Keratinocyte (primary cell): ENCODE measurements at places on chromosomes 6 and 20.

GRCh38 chr20:38083338-38084048, 49.9 kb downstream of the RPRD1B start:
- no peak for DNase-seq

GRCh38 chr6:48429021-48429420, 318.0 kb upstream of the PTCHD4 start:
- no peak for DNase-seq

GRCh38 chr6:21109391-21110178, 484.0 kb upstream of the SOX4 start:
- DNase-seq, result peak; percentile 7

- no peak for DNase-seq
These were observed 20.9 kb upstream of the PTPRK start for GRCh38 chr6:128541261-128541660.

GRCh38 chr20:62374331-62375152, 7.4 kb upstream of the LAMA5 start:
- DNase-seq, result no peak

DNA sequence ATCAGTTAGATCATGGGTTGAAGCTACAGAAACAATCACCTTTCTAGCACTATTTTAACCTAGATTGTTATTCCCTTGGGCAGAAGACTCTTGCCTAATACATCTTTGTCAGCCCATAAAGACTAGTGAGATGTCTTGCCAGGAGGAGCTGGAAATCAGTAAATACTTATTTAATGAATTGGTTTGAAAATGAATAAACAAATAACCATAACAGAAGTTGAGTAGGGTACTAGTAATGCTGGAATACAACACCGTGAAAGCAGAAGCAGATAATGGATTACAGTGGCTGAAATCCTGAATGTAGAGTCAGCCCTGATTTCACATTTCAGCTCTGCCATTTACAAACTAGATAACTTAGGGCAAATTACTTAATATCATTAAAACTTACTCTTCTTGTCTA, 236.1 kb downstream of the PACRG start:
- DNase-seq, result no peak

DNA sequence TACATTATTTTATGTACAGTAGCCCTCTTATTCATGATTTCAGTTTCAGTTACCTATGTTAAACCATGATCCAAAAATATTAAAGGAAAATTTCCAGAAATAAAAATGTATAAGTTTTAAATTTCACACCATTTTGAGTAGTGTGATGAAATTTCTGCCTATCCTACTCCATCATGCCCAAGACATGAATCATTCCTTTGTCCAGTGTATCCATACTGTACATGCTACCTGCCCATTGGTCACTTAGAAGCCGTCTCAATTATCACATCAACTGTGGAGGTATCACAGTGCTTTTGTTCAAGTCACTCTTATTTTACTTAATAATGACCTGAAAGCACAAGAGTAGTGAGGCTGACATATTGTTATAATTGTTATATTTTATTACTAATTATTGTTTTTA, 32.3 kb upstream of the PLCB4 start:
- no peak for DNase-seq

DNA sequence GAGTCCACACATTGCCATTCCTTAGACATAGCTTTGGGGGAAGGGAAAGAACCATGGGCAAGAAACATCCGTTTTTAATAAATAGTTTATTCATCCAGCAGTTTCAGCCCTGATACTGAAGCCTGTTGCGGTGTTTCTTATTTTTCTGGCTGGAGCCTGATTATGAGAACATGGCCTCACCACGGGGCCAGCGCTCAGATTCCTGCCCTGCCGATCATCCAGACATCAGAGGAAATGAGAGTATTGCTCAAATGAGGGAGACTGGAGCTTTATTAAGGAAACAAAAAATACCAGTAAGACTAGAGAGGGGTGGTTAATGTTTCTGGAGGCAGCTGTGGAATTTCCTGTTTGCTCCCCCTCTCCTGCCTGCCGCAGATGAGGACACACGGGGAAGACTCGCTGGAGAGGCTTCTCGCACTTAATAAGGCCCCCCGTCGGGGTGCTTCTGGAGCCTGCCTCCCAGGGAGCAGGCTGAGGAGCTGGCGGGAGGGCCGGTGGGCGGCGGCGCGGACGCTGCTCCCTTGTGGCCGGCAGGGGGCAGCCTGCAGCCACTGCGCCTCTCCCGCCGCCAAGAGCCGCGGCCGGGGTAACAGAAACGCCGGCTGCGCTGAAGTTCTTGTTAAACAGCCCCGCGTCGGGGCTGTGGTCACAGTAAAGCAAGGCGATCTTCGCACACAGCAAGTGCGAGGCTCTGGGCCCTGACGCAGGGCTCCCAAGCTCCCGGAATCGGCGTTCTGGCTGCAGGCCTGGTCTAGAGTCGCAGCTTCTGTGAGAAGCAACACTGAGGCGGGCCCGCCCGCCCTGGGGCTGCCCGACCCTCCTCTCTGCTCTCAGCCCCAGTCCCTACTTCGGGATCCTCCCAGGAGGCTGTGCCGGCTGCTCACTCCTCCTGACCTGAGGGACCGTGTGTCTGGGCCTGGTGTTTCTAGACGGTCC, 17.5 kb downstream of the LEMD2 start:
- no peak for DNase-seq

DNA sequence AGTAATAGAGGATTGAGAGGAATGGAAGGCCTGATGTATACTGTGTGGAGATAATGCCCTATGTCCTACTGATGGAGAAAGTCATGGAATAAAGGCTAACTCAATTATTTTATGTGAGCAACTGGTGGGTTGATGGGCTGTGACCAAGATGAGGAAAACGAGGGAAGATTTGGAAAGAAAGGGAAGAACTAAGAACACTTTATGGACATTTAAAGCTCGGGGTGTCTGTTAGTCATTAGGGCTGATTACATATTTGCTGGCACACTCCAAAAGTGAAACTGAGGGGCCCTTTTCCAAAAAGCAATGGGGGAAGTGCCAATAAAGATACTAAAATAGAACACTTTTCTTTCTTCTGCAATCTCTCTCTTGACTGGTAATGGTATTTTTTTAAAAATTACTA, 439.5 kb downstream of the PLCB1 start:
- no peak for DNase-seq

DNA sequence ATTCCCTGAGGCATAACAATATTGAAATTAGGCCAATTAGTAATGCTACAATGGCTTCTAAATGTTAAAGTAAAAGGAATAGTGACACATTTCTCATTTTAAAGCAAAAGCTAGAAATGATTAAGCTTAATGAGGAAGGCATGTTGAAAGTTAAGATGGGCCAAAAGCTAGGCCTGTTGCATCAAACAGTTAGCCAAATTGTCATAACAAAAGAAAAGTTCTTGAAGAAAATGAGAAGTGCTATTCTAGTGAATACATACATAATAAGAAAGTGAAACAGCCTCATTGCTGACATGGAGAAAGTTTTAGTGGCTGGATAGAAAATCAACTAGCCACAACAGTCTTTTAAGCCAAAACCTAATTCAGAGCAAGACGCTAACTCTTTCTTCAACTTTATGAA, 12.9 kb downstream of the OR2A4 start:
- DNase-seq, result no peak

- DNase-seq, result no peak
These were observed 1.7 kb downstream of the SRMS start for GRCh38 chr20:63545814-63546213.

DNA sequence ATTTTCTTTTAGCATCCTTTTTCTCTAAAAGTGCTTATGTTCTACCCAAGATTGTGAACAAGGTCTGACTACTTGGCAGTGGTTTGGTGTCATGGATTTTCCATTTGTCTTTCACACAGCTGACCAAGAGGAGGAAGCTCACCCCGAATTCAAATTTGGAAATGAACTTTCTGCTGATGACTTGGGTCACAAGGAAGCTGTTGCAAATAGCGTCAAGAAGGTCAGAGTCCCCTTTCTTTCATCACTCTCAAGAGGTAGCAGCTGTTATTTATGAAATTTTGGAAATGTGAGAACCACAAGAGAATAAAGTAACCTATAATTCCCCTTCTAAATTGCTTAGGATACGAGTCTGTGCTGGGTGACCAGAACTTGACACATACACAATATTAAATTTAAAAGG, 113.0 kb upstream of the LAMP5 start:
- DNase-seq, result no peak

- DNase-seq, result no peak
These were observed 120.6 kb downstream of the MMUT start for GRCh38 chr6:49342410-49342809.

GRCh38 chr6:145725570-145725969, 9.8 kb downstream of the EPM2A start:
- DNase-seq, result no peak

- DNase-seq, result peak; percentile 50
These were observed 326.7 kb upstream of the NOX3 start for GRCh38 chr6:155782320-155782731.

- no peak for DNase-seq
These were observed 31.2 kb upstream of the SMIM28 start for GRCh38 chr6:138346302-138347195.

- peak; percentile 7 for DNase-seq
These were observed 330.6 kb upstream of the MARCKS start for GRCh38 chr6:113526553-113526952.

- no peak for DNase-seq
These were observed 32.9 kb downstream of the MMUT start for GRCh38 chr6:49430187-49430586.

- no peak for DNase-seq
These were observed 66.5 kb downstream of the PSMG4 start for GRCh38 chr6:3325210-3325609.

- no peak for DNase-seq
These were observed 161.3 kb downstream of the THBS2 start for GRCh38 chr6:169092375-169092774.

DNA sequence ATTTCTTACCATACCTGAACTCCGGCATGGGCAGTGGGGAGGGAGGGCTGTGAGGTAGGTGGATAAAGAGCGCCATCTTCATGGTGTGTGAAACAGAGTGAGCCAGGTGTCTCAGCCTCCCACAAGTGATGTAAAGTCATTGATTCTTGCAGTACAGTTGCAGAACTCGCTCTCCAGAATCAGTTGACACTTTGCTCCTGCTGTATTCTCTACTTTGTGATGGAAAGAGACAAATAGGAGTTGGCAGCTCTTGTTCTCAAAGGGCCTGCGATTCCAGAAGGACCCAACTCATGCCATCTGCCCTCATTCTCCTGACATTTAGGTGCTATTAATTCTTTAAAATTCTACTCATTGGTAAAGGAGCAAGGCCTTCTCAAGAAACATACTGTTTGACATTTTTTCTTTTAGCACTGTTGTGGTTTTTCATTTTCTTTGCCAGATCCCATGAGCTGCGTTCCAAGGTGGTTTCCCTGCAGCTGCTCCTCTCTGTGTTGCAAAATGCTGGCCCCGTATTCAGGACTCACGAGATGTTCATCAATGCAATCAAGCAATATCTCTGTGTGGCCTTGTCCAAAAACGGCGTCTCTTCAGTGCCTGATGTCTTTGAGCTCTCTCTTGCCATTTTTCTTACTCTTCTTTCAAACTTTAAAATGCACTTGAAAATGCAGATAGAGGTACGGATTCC, 49.3 kb downstream of the ARFGEF2 start:
- DNase-seq, result no peak

DNA sequence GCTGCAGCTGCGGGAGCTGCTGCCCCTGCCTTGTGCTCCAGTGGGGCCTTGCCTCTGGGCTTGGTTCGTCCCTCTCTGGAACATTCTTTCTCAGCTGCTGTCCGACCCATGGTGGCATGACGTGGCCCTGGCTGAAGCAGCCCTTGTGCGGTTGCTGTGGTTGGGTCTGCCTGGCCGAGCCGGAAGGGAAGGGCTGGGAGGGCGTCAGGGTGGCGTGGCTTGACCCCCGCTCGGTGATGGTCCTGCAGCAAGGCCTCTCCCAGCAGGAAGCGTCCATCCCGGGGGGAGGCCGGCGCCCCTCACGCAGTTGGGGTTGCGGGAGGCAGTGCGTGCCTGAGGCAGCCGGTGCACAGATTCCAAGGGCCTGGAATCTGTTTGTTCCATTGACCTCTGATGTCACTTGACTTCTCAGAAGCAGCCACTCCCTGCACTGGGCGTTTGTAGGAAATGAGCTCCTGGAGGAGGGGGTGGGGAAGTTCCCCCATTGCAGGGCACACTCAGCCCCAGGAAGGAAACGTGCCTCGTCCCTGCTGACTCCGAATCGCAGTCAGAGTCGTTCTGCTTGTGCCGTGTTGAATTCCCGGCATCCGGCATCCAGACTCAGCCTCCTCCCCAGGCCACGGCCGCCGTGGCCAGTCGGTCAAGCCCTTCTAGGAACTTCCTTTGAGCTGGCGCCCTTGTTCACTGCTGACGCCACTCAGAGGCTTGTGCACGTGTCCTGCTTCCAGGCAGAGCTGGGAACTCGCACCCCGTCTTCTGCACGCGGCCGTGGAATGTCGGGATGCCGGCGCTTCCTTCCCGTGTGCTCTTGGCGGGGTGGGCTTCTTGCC, 9.7 kb upstream of the TNFRSF6B start:
- DNase-seq, result no peak

- DNase-seq, result no peak
These were observed 1.9 kb downstream of the SDC4 start for GRCh38 chr20:45346291-45346718.

DNA sequence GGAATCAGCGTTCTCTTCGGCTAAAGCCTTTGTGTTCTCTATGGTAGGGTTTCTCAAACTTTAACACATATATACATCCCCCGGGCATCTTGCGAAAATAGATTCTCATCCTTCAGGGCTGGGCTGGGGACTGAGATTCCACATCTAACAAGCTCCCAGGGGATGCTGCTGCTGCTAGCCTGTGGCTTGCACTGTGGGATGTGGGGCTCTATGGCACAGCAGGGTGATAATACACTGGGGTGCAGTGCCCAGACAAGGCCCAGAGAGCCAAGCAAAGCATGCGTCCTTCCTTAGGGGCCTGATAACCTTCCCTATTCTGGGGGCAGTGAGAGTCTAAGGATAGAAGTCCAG, 102.0 kb downstream of the LAMP5 start:
- no peak for DNase-seq

DNA sequence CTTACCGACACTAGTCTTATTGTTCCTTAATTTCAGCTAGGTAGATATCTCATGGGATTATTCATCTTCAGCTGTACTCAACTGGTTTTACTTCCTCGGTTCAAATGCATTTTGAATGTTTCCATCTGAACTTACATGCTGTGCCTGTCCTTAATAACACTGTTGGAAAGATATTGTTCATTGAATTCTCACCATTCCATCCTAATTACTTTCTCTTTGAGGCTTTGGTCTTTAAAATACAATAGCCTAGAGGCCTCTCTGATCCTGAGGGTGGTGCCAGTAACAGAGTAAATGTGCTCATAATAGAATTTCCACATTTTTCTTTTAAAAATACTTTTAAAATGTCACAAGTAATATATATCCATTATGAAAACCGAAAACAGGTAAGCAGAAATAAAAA, 54.0 kb downstream of the IL20RA start:
- no peak for DNase-seq

DNA sequence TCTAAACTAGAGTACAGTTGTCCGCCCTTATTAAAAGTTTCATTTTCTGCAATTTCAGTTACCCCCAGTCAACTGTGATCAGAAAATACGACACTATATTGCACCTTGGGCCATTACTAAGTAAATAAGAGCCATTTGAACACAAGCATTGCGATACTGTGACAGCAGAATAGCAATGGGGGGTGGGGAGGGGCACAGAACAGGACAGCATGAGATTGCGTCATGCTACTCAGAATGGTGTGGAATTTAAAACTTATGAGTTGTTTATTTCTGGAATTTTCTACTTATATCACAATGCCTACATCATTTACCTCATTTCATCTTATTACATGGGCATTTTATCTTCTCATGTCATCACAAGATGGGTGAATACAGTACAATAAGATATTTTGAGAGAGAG, 166.3 kb downstream of the MANEA start:
- DNase-seq, result no peak

- no peak for DNase-seq
These were observed 35.1 kb downstream of the SNRNP48 start for GRCh38 chr6:7624796-7625710.

- DNase-seq, result no peak
These were observed 10.4 kb upstream of the VNN2 start for GRCh38 chr6:132768051-132768517.
